ENCODE measurements at places on chromosomes 6 and 20.
A peak's percentile ranks its signal among the peaks of the same experiment; 100 is the strongest.

- DNase-seq = no peak
Measured at GRCh38 chr6:140542863-140543262, 1168.4 kb upstream of the CITED2 start.

GRCh38 chr20:58697201-58697866 lies 4.7 kb downstream of the NPEPL1 start:
- peak; percentile 29 for DNase-seq

GRCh38 chr6:4091941-4092340 lies 13.0 kb upstream of the FAM217A start:
- no peak for DNase-seq

GRCh38 chr20:8151372-8151771 lies 19.3 kb downstream of the PLCB1 start:
- DNase-seq = no peak

DNA sequence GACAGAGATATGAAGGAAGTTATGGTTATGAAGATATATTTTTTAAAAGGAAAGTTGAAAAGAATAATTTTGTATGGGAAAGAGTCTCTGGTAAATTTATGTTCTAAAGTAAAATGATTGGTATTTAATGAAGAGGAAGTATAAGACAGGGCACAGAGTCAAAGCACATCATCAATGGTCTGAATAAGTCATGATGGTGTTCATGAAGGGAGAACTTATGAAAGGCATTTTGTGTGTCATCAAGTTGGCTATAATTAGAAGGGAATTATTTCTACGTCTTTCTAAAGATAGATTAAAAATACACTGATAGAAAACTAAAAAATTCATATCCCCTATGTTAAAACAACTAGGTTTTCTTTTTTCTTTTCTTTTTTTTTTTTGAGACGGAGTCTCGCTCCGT lies 21.4 kb upstream of the SNAI1 start:
- no peak for DNase-seq

DNA sequence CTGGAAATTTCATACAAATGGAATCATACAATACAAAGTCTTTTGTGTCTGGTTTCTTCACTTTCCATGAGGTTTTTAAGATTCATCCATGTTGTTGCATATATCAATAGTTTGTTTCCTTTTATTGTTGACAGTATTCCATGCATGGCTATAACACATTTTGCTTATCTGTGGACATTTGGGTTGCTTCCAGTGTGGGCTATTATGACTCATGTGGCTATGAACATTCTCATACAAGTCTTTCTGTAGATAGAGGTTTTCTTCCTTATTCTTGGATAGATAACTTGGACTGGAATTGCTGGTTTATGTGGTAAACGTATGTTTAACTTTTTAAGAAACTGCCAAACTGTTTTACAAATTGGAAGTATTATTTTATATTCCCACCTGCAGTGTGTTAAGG lies 30.0 kb upstream of the KIF6 start:
- DNase-seq = no peak

DNA sequence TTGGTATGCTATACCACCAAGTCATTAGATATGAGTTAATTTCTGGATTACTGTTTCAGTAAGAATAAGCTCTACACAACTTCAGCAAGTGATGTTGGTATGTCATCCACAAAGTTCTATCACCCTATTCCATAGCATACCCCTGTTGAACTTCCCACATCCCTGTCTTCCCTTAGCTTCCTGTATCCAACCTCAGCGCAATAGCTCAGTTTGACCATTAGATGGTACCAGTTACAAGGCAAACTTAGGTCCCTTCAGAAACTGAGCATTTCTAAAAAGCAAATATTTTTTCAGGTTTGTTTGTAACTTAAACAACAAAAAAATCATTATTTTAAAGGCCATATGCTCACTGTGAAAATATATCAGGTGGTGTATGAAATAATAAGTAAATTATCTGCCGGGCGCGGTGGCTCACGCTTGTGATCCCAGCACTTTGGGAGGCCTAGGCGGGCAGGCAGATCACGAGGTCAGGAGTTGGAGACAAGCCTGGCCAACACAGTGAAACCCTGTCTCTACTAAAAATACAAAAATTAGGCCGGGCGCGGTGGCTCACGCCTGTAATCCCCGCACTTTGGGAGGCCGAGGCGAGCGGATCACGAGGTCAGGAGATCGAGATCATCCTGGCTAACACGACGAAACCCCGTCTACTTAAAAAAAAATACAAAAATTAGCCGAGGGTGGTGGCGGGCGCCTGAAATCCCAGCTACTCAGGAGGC lies 8.8 kb upstream of the MOG start:
- no peak for DNase-seq

- no peak for DNase-seq
Measured at GRCh38 chr6:116253188-116253504, 729 bp downstream of the TSPYL4 start.

- DNase-seq = no peak
Measured at GRCh38 chr6:20778912-20779311, 244.7 kb downstream of the CDKAL1 start.

- DNase-seq = no peak
Measured at GRCh38 chr20:1905693-1906092, 10.5 kb downstream of the SIRPA start.

GRCh38 chr20:58233881-58234528 lies 5.6 kb upstream of the ANKRD60 start:
- peak; percentile 50 for DNase-seq

DNA sequence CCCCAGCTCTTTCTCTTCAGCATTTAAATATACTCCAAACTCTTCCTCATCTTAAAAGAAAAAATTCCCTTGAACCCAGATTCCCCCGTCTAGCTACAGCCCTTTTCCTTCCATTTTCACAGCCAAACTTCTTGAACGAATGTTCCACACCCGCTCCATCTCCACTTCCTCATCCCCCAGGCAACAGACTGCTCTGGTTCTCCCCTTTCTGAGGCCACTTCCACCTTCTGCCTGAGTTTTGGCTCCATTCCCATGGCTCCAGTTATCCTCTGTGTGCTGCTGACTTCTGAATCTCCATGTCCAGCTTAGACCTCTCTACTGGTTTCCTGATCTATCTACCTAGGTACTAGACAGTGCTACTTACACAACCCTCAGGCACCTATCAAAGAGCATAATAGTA lies 106.4 kb downstream of the RALGAPA2 start:
- no peak for DNase-seq

- peak; percentile 74 for DNase-seq
Measured at GRCh38 chr20:11686820-11687543, 230.7 kb upstream of the BTBD3 start.
